ENCODE measurements at places on chromosomes 11 and 22.
A peak's percentile ranks its signal among the peaks of the same experiment; 100 is the strongest.

DNA sequence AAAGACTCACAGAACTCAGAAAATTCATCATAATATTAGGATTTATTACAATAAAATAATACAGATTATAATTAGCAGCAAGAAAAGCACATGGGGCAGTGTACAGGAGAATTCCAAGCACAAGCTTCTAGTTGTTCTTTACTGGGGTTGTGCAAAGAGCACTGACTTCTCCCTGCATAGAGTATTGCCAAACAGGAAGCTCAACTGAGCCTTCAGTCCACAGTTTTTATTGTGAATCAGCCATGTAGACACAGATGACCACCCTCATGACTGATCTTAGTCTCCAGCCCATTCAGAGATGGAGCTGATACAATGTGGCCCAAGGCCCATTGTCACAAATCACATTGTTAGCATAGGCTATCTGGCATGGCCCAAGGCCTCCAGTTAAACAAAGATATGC, 798.9 kb downstream of the KCNA4 start:
- DNase-seq = no peak

- DNase-seq = no peak
These were observed 413.0 kb upstream of the LARGE1 start for GRCh38 chr22:34333285-34333684.

DNA sequence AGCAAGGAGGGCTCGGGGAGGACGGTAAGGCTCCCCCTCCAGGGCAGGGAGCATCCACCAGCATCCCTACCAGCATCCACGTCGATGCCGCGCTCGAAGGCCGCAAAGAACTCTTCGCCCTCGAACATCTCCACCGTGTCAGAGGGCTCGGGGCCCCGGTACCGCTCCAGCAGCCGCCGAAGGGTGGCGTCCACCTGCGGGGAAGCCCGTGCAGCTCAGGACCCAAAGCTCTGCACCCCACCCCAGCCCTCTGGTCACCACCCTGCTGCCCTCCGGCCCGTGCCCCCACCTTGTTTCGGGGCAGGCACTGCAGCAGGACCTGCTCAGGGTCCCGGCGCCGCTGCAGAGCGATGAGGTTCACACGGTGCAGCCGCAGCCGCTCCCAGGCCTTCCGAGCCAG, 2.4 kb upstream of the SLC25A22 start:
- DNase-seq = no peak

GRCh38 chr11:126433989-126434949, 78.8 kb downstream of the ST3GAL4 start:
- DNase-seq = no peak

DNA sequence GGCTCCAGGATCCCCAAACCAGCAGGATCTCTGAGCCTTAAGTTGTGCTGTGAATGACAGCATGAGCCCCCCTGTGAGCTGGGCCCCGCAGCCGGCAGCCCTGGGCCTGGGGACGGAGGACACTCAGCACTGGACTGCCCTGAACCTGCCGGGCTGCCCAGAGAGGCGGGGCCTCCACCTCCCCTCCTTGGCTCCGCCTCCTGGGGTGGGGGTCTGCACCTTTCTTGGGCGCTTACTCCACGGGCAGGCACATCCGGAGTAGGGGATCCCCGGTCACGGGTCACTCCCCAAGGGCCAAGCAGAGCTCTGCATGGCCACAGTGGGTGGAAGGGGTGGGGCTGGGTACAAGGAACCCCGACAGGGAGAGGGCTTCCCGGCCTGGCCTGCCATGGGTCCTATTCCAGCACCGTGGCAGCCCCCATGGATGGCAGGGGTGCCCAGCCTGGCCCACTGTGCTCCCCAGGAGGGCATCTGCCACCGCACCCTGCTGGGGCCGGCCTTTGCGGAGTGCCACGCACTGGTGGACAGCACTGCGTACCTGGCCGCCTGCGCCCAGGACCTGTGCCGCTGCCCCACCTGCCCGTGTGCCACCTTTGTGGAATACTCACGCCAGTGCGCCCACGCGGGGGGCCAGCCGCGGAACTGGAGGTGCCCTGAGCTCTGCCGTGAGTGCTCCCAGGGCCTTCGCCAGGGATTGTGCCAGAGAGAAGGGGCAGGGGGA, 5.4 kb downstream of the MUC5B start:
- no peak for DNase-seq

GRCh38 chr22:39622881-39623367, 52.4 kb downstream of the CACNA1I start:
- DNase-seq = peak; percentile 70

- no peak for DNase-seq
These were observed 104.4 kb upstream of the PLET1 start for GRCh38 chr11:112364962-112365481.
